ENCODE measurements at places on chromosomes 12 and 14. TPM values are rescaled to one million over a fixed set of nuclear protein-coding genes. Genes with fewer than 3 reads are reported as not detected.

DNA sequence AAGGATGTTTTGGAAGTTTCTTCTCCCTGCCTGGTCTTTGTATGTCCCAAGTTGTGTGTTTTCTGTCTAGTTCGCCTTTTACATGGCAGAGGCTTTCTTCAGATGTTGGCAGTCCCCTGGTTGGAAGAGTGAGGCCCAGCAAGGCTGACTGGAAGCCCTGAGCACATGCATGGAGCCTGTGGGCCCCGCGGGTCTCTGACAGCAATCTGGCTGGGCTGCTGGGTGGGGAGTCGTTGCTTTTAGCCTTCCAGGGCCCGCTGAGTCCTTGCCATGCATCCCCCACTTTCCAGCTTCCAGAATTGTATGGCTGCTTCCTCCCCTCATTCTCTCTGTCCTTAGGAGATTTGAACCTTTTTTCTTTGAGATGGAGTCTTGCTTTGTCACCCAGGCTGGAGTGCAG is 25.3 kb downstream of the ANKRD9 start:
- no peaks in the 10 kb centered on the region for H3K27me3 ChIP-seq
- no peak for DNase-seq

GRCh38 chr12:57449375-57449774 is 5.7 kb upstream of the INHBE start:
- H3K27ac ChIP-seq, result no peak overlapping the region
- no peaks in the 10 kb centered on the region for H3K4me1 ChIP-seq
- DNase-seq, result no peak

DNA sequence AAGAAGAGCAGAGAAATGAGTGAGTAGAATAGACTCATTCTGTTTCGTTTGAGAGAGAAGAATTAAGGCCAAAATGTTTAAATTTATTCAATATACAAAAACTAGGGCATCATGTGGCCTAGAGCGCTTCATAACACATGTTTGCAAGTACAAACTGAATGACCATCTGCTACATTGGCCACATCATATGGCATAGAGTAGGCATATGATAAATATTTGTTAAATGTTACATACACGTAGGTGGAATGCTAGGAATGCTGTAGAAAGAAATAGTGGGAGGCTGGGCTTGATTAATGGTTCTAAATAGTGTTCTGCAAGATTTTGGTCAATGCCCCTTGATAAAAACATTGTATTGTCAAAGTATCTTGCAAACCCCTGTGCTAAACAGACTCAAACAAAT is 10.8 kb downstream of the MGP start:
- H3K27me3 ChIP-seq, result no peaks in the 10 kb centered on the region
- H3K4me3 ChIP-seq, result no peak overlapping the region

RAB21 gene
- total RNA-seq, result 58.5 TPM

TAS2R9 gene
- not detected for total RNA-seq

DNA sequence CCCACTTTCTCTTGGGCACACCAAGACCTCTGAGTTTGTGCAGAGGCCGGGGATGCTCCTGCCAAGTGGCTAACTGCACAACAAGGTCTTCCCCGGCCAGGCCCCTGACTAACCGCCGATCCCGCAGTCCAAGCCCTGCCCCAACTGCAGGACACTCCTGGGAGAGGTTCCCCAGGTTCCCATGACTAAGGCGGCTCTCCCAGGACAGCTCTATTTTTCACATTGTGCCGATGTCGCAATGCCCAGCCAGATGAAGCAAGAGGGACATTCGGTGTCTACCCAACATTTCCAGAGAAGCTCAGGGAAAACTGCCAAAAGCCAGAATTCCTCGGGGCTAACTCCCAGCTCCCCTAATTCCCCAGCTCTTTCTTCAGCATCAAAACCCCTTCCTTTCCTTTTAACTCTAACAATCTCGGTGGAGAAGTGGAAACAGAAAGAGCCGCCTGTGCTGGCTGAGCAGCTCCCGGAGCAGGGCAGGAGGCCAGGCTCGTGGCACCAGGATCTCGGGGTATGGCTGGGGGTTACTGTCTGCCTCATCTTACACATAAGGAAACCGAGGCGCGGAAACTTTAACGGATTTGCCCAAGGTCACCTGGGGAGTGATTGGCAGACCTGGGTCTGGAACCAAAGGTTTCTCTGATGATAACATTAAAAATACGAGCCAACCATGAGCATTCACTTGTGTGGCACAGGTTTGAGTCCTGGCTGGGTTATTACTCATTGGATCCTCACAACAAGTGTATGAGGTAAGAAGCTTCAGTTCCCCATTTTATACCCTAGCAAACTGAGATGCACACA is 318.2 kb downstream of the BCL11B start:
- peaks cover 12% of the 10 kb centered on the region for H3K4me1 ChIP-seq
- no peaks in the 10 kb centered on the region for H3K36me3 ChIP-seq
- peak; percentile 91 for DNase-seq
- H3K27me3 ChIP-seq, result no peaks in the 10 kb centered on the region
- H3K27ac ChIP-seq, result no peak overlapping the region

DNA sequence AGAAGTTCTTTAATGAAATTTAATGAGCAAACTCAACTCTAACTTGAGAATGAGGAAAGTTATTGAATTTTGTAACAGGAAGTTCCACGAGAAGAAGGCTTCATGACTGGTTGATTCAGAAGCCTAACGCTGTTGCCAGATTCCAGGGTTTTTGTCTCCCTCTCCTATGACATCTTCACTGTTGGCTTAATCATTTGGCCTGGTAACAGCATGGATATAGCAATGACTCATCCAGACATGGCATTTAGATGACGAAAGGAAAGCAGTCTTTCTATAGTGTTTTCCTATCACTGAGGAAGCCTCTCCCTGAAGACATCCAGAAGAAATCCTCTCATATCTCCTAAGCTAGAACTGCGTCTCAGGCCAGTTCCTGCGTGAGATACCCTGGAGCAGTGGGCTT is 9.4 kb upstream of the KCNA1 start:
- H3K4me3 ChIP-seq, result no peak overlapping the region
- DNase-seq, result no peak
- H3K4me1 ChIP-seq, result no peaks in the 10 kb centered on the region
- no peak overlapping the region for H3K27ac ChIP-seq
- H3K36me3 ChIP-seq, result no peaks in the 10 kb centered on the region

GRCh38 chr12:104105461-104105860 is 32.5 kb downstream of the NFYB start:
- H3K27ac ChIP-seq, result no peak overlapping the region
- no peaks in the 10 kb centered on the region for H3K27me3 ChIP-seq
- H3K4me1 ChIP-seq, result no peaks in the 10 kb centered on the region
- no peak overlapping the region for H3K4me3 ChIP-seq
- peaks cover 13% of the 10 kb centered on the region for H3K36me3 ChIP-seq

PDZRN4 gene
- 0.37 TPM for total RNA-seq

DNA sequence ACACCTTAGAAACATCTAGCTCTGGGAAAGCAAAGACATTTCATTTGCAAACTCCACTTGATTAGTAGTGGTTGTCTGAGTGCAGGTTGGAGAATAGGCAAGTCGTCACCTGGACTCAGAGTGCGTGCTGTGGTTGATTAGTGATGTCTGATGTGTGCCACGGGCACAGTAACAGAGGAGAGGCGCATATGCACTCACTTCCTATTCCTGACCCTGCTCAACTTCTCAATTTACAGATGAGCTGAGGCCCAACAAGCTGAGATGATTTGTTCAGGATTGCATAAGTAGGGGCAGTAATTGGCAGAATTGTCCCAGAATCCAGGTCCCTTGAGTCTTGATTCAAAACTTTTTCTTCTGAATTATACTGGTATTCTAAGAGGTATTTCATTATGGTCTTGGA is 44.9 kb downstream of the ADCK1 start:
- no peaks in the 10 kb centered on the region for H3K27me3 ChIP-seq
- H3K4me1 ChIP-seq, result no peaks in the 10 kb centered on the region
- DNase-seq, result no peak
- H3K4me3 ChIP-seq, result no peak overlapping the region
- no peaks in the 10 kb centered on the region for H3K36me3 ChIP-seq
